ENCODE measurements at places on chromosomes 11 and 22. TPM values are rescaled to one million over a fixed set of nuclear protein-coding genes. Genes with fewer than 3 reads are reported as not detected.

GRCh38 chr11:10287140-10287539 is 6.9 kb downstream of the SBF2 start:
- H3K4me3 ChIP-seq = no peak overlapping the region
- no peaks in the 10 kb centered on the region for H3K27me3 ChIP-seq
- H3K4me1 ChIP-seq = peaks cover 5% of the 10 kb centered on the region
- no peak overlapping the region for H3K27ac ChIP-seq
- no peaks in the 10 kb centered on the region for H3K36me3 ChIP-seq

DNA sequence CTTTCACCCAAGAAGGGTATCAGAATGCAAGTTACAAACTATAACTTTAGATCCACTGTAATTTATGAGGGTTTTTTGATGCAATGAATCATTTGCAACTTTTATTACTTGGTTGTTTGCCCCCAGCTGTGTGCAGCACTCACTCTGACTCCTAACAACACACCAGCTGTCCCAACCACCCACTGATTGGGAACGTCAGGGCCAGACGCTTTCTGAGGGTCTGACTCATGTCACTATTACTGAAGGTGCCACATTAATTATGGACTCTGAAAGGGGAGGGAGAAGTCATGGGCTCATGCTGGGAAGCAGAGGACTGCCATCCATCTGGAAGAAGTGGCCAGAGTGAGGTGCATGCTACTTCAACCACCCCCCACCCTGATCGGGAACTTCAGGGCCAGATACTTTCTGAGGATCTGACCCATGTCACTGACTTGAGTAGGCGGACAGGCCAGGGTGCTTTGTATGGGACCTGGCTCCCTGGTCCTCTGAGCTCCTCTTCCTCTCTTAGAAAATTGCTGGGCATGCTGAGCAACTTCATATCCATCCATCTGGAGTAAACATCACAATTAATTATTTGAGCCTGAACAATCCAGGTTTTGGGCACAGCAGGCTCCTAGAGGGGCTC is 44.9 kb upstream of the DRD2 start:
- no peak overlapping the region for H3K27ac ChIP-seq
- no peak overlapping the region for H3K4me3 ChIP-seq
- H3K27me3 ChIP-seq = no peaks in the 10 kb centered on the region
- no peak for DNase-seq

DNA sequence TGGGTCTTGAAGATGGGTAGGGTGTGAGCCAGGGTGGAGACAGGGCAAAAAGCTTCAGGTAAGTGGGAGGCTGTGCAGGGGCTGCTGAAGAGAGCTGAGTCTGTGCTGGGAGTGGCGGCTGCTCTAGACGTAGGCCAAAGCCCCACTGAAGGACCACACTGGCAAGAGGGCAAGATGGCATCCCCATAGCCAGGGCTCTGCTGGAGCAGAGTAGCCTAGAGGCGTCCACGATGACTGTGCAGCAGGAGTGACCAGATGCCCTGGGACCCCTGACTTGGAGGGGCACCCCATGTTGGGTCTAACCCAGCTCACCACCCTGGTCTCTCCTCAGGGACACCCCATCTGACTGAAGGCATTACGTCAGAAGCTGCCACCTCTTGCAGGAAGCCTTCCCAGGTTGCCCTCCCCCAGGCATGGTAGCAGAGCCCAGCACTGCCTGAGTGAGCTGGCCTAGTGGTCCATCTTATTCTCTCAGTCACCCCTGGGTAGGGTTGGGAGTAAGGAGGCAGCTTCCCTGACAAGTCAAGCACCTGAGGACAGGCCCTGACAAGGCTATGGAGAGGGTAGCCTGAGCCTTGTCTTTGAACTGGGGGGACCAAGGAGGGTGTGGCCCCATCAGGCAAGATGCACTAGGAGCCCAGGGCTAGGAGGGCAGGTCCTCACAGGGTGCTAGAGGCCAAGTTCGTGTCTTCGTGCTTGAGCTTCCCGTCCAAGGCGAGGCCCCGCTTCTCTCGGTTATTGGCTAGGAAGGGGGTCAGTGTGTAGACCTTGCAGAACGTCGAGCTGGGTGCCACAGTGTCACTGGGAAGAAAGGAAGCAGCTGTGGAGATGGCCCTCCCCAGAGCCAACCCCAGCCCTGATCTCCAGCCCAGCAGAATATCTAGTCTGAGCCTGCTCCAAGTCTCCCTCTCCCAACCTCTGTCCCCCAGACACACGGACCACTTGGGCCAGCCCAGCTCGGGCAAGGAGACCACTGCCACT is 33.1 kb downstream of the TPBGL start:
- H3K36me3 ChIP-seq = peaks cover 24% of the 10 kb centered on the region
- DNase-seq = no peak
- H3K27me3 ChIP-seq = no peaks in the 10 kb centered on the region
- H3K4me3 ChIP-seq = no peak overlapping the region
- no peak overlapping the region for H3K27ac ChIP-seq
- H3K4me1 ChIP-seq = no peaks in the 10 kb centered on the region

MUC2 gene
- total RNA-seq = 1,438 TPM

OTOG gene
- total RNA-seq = not detected

SAA4 gene
- not detected for total RNA-seq

CCDC81 gene
- 0.32 TPM for total RNA-seq

DRICH1 gene
- total RNA-seq = 0.79 TPM

Data from colonic mucosa (tissue), 4 donors.